ENCODE measurements at places on chromosomes 3 and 15.

GRCh38 chr3:119560160-119560559 lies 746 bp upstream of the CD80 start:
- DNase-seq, result no peak

- DNase-seq, result no peak
Observed at GRCh38 chr3:83807511-83807910, 1151.3 kb upstream of the CADM2 start.

DNA sequence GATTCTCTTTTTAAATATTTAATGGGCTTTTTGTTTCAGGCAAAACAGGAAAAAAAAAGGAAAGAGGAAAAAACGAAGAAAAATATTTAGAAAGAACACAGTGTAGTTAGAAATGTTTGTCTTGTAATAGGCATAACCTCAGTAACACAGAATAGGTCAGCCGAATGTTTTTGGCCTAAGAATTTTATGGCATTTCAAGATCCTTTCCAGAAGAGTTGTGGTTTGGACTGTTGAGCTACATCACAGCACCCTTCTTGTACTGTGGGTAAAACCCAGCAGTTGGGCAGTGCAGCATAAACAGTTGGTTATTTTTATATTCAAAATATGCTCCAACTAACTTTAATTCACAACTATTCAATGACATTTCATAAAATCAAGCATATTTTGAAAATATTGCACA lies 474.4 kb upstream of the AGTR1 start:
- DNase-seq, result no peak

DNA sequence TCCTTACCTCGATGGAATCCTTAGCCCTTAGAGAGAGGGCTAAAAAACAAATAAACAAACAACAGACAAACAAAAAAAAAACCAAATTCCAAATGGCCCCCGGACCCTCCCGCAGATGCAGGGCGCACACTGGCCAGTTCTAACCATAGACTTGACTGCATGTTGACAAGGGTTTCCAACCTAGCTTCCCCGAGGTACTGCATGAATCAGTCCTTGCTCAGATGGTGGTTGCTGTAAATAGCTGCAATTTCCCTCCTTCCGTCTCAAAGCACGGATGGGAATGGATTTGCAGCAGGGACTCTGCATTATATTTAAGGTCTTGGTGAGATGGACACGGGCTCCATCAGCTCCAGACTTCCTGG lies 162.8 kb downstream of the CD47 start:
- DNase-seq, result no peak

DNA sequence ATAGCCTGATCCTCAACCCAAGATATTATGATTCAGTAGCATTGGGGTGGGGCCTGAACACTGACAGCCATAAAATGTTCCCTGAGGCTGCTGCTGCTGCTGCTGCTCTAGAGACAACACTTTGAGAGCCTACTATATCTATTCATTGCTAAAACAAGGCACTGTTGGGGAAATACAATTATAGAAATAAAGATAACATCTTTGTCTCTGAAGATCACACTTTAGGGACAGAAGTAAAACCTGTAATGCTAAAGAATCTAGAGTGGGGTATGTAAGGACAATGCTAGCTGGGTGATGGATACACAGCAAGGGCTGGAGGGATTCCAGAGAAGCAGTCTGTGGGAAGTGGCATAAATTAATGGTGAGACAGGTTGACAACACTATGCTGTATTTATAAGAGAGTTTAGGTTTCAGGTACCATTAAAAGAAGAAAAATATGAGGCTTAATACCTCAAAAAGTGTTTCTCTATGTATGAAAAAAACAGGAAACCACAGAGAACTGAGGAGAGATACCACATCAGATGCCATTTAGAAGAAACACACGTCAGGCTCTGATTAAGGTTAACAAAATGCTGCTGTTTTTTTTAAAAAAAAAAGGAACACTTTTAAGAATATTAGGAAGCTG lies 115.9 kb downstream of the CBLB start:
- DNase-seq, result no peak

GRCh38 chr3:61813636-61814035 lies 252.3 kb downstream of the PTPRG start:
- no peak for DNase-seq

DNA sequence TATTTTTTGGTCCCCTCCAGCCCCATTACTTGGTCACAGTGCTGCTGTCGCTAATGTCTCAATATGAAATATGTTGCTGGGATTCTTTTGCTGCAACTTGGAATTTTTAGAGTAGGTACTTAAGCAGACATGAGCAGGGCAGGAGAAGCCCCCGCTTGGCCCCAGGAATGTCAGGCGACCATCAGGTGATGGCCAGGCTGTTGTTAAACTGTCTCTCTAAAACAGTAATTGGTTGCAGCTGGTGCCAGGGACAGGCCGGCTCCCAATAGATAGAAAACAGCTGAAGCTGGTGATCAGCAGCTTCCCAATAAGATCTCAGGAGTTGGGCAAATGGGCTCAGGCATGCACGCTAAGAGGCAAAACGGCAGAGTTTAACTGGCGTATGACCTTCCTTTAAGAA lies 329.9 kb upstream of the TBL1XR1 start:
- DNase-seq, result no peak

- no peak for DNase-seq
Observed at GRCh38 chr15:101545548-101546505, 56.3 kb upstream of the PCSK6 start.

DNA sequence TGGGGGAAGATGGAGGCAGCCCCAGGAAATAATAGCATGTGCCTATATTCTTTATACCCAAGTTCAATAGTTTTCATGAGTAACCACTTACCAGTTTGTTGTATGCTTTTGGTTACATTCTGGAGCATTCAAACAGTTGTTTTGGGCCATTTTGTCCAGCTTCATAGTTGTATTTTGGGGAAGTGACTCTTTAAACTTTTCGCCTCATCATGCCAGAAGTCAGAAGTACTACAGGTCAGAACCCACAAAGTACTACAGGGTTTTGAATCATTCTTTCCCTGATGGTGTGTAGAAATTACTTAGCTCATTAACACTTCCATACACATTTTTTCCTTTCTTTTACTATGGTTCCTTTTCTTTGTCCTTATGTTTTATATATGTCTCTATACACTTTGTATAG lies 210.6 kb downstream of the ARPP21 start:
- DNase-seq, result no peak

- DNase-seq, result no peak
Observed at GRCh38 chr15:65916664-65917406, 47.5 kb downstream of the RAB11A start.

- no peak for DNase-seq
Observed at GRCh38 chr3:171850320-171850959, 7.3 kb downstream of the TMEM212 start.

DNA sequence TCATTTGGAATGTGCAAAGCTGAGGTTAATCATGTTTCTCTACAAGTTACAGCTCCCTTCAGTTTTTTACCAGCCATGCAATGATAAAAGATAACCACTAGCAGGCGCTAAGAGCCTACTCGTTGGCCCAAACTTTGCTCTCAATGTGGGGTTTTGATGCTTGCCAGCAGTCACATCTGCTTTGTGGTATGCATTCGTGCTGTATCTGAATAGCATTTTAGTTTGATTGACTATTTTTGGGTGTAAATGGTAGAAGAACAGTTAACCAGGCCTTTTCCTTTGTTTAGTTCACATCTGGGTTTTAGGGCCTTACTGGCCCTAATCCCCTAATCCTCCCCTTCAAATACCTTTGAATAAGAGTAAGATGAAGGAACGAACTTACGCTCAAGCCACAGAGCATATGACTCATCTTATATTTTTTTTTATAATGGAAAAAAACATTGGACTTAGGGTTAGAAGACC lies 4.4 kb upstream of the CLDN11 start:
- no peak for DNase-seq

DNA sequence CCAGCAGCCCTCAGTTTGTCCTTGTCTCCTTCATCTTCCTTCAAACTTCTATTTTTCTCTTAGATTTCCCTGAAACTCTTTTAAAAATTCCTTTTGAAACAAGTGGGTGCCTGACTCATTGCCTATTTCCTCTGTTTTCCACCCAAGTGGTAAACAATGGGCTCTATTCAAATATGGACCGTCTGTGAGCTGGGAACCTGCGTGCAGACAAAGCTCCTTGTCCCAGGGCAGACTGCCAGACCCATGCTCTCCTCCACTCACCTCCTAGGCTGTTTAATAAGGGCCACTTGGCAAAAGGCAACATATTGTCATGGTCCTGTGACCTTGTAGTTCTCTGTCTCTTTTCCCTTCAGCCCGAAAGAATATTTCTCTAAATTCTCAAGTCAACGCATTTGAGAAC lies 332.7 kb upstream of the THBS1 start:
- no peak for DNase-seq

DNA sequence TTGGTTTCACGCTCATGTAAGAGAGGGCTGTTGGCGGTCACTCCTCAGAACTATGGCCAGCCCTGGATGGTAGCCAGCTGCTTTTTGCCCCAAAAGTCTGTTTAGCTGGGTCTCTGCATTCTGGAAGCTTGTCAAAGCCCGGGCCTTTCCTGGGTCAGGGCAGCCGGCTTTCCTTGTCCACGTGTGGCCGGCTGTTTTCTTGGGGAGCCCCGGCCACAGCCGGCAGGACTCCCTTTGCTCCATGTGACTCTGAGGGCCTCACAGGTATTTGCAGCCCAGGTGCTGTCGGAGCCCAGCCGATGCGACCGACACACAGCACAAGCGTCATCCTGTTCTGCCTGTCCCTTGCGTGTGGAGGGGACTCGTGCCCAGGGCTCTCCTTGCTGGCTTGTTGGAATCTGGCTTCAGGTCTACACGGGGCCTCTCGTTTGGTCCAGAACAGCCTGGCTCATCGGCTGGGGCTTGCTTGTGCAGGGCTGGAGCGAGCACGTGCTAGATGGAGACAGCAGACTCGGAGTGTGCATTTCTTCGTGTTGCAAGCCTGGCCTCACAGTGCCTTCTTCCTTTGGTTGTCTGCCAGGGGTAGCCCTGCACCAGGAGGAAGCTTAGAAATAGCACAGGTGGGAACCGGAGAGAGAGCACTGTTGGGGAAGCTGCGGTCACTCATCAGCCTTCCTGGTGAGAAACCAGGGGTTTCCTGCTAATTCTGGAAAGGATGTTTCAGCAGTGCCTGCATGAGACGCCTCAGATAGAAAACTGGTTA lies 51.5 kb downstream of the PGPEP1L start:
- DNase-seq, result no peak

DNA sequence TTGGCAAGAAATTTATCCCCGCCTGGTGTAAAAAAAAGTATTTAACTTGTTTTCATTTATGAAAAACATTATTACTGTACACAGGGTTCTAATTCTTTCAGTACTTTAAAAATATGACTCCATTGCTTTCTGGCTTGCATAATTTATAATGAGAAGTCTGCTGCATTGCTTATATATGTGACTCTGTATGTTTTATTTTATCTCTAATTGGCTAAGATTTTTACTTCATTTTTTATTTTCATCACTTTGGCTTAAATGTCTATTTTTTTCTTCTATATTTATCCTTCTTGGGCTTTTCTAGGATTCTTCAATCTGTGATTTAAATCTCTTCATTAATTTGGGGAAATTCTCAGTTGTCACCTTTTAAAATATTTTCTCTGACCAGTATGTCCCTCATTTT lies 636.6 kb upstream of the NR2F2 start:
- DNase-seq, result no peak

DNA sequence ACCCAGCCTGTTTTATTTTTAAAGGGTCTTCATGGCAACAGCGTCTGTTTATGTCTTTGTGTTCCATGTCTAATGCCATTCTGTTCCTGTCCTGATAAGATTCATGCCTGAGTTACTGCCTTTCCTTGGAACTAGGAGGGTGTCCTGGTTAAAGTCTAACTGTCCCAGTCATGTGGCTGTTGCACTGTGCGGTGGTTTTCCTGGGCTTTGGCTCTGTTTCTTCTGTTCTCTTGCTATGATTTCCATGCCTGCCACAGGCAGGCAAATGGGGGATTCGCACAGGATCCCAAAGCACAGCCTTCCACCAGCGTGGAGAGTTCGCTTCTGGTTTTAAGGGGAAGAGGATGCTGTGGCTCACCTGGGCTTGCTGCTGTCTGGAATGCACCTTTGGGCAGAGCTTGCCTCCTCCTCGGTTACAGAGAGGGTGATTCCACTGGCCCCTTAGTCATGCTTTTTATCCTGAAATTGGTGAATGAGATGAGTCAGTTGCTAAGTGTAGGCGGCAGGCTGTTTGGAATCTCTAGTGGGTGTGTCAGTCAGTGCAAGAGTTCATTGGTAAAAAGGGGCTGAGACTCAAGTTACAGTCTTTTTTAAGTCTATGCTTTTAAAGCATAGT lies 86.8 kb downstream of the CCK start:
- DNase-seq, result no peak

- no peak for DNase-seq
Observed at GRCh38 chr3:8001712-8002111, 499.9 kb upstream of the LMCD1 start.

- no peak for DNase-seq
Observed at GRCh38 chr15:57298204-57298603, 78.1 kb upstream of the CGNL1 start.

GRCh38 chr3:45712434-45713110 lies 23.4 kb downstream of the SACM1L start:
- DNase-seq, result no peak

DNA sequence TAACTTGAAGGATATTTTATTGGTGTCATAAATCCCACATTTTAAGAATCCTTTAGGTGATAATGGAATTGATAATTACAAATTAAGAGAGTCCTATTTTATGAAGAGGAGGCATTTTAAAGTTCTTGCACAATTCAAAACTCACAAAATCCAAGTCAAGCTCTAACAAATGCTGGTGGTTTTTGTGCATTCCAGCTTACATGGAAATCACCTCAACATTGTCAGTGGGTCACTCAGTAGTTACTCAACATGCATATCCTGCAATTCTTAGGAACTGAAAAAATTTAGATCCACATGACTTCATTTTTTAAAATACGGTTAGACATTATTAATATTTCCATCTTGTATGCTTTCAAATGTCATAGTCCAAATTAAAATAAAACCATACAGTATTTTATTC lies 487.2 kb downstream of the CNTN3 start:
- no peak for DNase-seq

DNA sequence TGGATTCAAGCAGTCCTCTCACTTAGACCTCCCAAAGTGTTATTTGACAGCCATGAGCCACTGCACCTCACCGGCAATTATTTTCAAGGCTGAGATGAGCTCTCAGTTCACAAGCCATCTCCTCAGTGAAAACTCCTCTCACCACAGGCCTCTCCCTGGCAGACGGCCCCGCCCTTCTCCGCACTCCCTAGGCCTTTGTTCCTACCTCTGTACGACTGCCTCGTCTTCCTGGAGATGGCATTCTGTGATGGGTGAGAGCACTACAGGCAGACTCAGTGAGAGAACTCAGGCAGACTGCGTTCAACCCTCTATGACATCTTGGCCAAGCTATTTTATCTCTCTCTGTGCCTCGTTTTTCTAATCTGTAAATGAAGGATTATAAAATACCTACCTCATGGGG lies 67.0 kb upstream of the TPM1 start:
- DNase-seq, result no peak

Measured in stimulated activated CD4-positive, alpha-beta T cell treated with anti-CD3 and anti-CD28 coated beads, Interleukin-1b, Interleukin-23, amount 100 ng/mL, for 1 hour (primary cell).